ENCODE measurements at places on chromosomes 2 and 18.
A peak's percentile ranks its signal among the peaks of the same experiment; 100 is the strongest.

GRCh38 chr2:45006041-45006941 lies 3.0 kb downstream of the SIX2 start:
- no peak for DNase-seq

DNA sequence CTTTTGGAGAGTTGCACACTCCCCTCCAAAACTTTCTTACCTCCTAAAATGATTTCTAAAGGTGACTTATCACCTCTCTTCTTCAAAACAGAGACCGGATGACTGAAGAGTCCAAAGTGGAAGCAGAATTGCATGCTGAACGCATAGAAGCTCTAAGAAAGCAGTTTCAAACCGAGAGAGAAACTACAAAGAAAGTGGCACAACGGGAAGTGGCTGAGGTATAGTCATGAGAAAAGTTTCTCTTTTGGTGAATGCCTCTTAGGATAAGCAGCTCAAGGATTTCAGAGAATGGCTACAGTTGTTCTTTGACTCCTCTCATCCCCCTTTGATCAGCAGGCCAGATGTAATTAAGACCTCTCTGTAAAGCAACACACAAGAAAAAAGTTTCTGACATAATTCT lies 73.6 kb downstream of the GTF3C3 start:
- DNase-seq, result no peak

DNA sequence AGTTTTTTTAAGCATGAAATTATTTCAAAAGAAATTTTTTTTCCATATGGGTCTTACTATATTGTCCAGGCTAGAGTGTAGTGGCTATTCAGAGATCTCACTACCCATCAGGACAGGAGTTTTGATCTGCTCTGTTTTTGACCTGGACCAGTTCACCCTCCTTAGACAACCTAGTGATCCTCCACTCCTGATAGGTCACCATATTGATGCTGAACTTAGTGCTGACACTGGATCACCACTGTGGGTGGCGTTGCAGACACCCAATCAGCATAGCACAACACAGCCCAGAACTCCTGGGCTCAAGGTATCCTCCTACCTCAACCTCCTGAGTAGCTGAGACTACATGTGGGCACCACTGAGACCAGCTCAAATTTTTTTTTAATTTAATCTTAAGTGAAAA lies 8.2 kb downstream of the OLA1 start:
- no peak for DNase-seq

DNA sequence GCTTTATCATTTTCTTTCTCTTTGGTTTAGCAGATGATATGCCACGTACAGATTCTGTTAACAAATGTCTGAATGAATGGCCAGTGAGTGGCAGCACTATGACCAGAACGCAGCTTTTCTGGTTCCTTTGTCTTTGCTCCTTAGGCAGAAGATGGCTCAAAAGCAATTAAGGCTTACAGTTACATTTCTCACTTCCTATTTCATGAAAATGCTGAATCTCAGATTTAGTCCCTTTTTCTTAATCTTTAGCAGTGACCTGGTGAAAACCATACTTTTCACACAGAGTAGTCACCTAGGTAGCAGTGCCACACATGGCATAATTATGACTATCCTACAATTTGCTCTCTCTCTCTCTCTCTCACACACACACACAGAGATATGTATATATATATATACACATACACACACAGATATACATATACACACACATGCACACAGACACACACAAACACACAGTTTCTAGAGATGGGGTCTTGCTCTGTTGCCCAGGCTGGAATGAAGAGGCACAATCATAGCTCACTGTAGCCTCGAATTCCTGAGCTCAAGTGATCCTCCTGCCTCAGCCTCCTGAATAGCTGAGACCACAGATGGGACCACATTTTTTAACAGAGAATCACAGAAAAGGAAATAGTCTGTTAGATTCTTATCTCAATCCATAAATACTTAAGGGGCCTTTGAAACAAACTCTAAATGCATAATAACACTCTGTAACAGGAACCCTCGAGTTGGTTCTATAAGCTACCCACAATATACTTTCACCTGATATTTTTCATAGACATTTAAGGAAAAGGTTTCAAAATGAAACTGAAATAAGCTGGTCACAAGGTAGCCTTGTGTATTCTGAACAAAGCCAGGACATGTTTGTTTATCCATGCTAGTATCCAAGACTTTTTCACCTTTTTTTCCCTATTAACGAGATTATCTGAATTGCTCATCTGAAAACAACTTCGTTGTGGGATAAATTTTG lies 11.6 kb downstream of the PDE6D start:
- DNase-seq, result no peak

DNA sequence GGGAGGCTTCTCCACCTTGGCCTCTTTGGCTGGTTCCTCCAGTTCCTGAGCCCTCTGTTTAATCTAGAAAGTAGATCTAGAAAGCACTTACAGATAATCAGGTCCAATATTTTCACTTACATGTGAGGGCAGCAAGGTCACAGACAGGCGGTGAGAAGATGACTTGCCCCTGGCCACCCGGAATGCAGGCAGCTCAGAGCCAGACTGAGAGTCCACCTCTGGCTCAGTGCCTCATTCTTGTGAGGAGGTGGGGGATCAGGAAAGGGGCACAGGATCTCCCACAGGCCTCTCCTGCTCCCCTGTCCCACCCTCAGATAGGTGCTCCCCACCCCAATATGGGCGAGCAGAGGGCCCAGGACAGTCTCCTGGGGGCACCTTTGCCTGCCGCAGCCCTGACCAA lies 5.8 kb downstream of the WNT6 start:
- no peak for DNase-seq

- DNase-seq, result no peak
These were observed 52.1 kb upstream of the EPB41L5 start for GRCh38 chr2:119960821-119961220.

- DNase-seq, result peak; percentile 22
These were observed 194.8 kb downstream of the ZEB2 start for GRCh38 chr2:144325086-144325485.

DNA sequence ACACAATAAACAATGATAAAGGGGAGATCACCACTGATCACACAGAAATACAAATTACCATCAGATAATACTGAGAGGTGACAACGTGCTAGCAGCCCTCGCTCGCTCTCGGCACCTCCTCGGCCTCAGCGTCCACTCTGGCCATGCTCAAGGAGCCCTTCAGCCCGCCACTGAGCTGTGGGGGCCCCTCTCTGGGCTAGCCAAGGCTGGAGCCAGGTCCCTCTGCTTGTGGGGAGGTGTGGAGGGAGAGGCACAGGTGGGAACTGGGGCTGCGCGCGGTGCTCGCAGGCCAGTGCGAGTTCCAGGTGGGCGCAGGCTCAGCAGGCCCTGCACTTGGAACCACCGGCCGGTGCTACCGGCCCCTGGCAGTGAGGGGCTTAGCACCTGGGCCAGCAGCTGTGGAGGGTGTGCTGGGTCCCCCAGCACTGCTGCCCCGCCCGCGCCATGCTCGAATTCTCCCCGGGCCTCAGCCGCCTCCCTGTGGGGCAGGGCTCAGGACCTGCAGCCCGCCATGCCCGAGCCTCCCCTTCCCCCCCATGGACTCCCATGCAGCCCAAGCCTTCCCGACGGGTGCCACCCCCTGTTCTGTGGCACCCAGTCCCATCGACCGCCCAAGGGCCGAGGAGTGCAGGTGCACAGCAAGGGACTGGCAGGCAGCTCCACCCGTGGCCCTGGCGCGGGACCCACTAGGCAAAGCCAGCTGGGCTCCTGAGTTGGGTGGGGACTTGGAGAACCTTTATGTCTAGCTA lies 340.0 kb upstream of the GULP1 start:
- DNase-seq, result no peak

DNA sequence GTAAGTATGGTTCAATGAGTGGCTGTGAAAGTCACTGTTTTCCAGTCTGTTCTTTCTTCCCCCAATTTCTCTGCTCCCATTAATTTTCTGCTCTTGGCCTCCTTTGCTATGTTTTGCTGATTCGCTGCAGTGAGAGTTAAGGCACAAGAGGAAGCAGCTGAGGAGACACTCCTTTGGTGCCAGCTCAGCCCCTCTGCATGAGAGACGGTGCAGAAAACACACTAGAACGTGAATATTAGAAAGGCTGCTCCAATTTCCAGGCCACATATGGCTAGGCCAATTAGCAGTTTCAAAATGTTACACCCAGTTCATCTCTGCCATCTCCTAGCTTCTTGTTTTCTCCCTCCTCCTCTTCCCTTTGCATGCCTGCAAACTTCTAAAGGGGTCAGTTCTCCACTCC lies 38.9 kb downstream of the AKAIN1 start:
- DNase-seq, result no peak

DNA sequence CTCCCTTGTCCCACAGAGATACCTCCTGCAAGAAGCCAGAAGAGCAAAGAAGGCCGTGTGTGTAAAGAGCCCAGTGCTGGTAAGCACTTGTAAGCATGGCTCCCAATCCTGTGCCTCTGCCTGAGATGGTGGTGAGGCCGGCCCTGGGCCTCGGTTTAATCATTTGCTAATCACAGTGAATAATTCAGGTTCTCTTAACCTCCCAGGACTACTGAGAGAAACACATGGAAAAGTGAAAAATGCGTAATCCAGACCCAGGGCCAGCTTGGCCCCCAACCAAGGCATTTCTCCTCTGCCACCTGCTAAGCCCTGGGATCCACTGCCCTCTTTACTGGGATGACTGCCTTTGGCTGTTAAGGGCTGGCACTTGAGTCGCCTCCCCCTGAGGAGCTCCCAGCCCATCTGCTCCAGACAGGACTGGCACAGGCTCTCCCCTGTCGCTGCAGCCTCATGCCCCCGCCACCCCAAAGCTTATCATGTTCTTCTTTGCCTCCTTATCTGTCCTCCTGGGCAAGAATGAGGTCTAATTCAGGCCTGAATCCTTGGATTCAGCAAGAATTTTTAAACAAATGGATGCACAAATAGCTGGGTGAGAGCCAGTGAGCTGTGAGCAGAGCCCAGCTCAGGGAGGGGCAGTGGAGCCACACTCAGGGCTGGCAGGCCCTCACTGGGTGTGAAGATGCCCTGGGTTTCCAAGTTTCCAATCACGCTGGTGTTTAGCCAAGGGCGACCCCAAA lies 193.9 kb upstream of the HS6ST1 start:
- no peak for DNase-seq
